ENCODE measurements at places on chromosomes 12 and 14. TPM values are rescaled to one million over a fixed set of nuclear protein-coding genes. Genes with fewer than 3 reads are reported as not detected.

Gene KLRK1
- not detected for polyA plus RNA-seq

DNA sequence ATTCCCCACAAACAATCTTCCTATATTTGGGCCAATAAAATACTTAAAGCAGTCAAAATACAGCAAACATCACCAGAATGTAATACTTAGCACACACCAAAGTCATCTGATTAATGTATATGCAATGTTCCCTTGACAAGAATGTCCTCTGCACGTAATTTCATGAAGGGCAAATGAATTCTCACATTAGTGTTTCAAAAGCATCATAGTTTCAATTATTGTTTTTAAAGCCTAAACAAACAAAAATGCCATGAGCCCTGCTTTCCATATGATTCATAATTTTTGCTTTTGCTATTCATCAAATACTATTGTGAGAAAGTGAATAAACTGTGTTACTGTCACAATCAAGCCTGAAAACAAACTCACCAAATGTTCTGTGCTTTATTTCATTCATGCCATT, 156.0 kb downstream of the EPS8 start:
- no peaks in the 10 kb centered on the region for H3K27me3 ChIP-seq
- no peak overlapping the region for H3K27ac ChIP-seq
- H3K4me3 ChIP-seq = no peak overlapping the region
- peak; percentile 17 for DNase-seq
- H3K36me3 ChIP-seq = no peaks in the 10 kb centered on the region

GRCh38 chr12:269191-269590, 6.6 kb upstream of the SLC6A13 start:
- DNase-seq = no peak
- no peak overlapping the region for H3K27ac ChIP-seq
- H3K4me3 ChIP-seq = no peak overlapping the region
- H3K4me1 ChIP-seq = no peaks in the 10 kb centered on the region

- H3K27ac ChIP-seq = no peak overlapping the region
- H3K4me1 ChIP-seq = peaks cover 7% of the 10 kb centered on the region
- H3K4me3 ChIP-seq = peak overlapping the region; percentile 22
- peak; percentile 39 for DNase-seq
- no peaks in the 10 kb centered on the region for H3K27me3 ChIP-seq
These were observed 32.4 kb downstream of the BICD1 start for GRCh38 chr12:32139064-32139421.

- peaks cover 7% of the 10 kb centered on the region for H3K36me3 ChIP-seq
- no peak overlapping the region for H3K27ac ChIP-seq
- H3K4me1 ChIP-seq = no peaks in the 10 kb centered on the region
These were observed 82.3 kb downstream of the DDX51 start for GRCh38 chr12:132061641-132062430.

- H3K4me3 ChIP-seq = no peak overlapping the region
- no peaks in the 10 kb centered on the region for H3K36me3 ChIP-seq
- H3K27ac ChIP-seq = no peak overlapping the region
- no peaks in the 10 kb centered on the region for H3K4me1 ChIP-seq
- DNase-seq = no peak
These were observed 12.9 kb upstream of the OXA1L start for GRCh38 chr14:22753586-22753985.

GRCh38 chr12:71838676-71839075, 883 bp upstream of the TBC1D15 start:
- H3K27me3 ChIP-seq = no peaks in the 10 kb centered on the region
- no peak overlapping the region for H3K4me3 ChIP-seq
- H3K27ac ChIP-seq = peak overlapping the region; percentile 94
- no peaks in the 10 kb centered on the region for H3K36me3 ChIP-seq

Gene NEUROD4
- polyA plus RNA-seq = not detected

Gene HOXC4
- 0.14 TPM for polyA plus RNA-seq

- H3K27ac ChIP-seq = peak overlapping the region; percentile 44
- H3K27me3 ChIP-seq = no peaks in the 10 kb centered on the region
- H3K36me3 ChIP-seq = peaks cover 7% of the 10 kb centered on the region
- H3K4me1 ChIP-seq = peaks cover 53% of the 10 kb centered on the region
These were observed 163.7 kb upstream of the HIF1A start for GRCh38 chr14:61531465-61532122.
